ENCODE measurements at places on chromosomes 7 and 10.

GRCh38 chr7:64686493-64687184 is 20.7 kb downstream of the ZNF107 start:
- no peak for DNase-seq

DNA sequence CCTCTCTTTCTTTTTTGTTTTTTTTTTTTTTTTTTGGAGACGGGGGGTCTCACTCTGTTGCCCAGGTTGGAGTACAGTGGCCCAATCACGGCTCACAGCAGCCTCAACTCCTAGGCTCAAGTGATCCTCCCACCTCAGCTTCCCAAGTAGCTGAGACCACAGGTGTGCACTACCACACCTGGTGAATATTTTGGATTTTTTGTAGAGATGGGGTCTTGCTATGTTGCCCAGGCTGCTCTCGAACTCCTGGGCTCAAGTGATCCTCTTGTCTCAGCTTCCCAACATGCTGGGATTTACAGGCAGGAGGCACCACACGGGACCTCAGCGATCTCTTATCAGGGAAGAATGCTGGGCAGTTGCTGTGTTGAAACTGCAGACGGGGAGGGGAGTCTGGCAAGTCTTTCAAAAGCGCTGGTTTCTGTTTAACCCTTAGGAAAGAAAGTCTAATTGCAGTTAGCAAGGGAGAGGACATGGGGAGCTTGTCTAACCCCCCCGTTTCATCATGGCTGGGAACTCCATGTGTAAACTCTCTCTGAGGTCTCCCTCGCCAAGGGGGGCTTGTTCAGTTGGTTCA is 39.6 kb upstream of the LMTK2 start:
- DNase-seq = no peak

GRCh38 chr10:117373823-117374505 is 1.3 kb downstream of the PDZD8 start:
- peak; percentile 67 for DNase-seq

DNA sequence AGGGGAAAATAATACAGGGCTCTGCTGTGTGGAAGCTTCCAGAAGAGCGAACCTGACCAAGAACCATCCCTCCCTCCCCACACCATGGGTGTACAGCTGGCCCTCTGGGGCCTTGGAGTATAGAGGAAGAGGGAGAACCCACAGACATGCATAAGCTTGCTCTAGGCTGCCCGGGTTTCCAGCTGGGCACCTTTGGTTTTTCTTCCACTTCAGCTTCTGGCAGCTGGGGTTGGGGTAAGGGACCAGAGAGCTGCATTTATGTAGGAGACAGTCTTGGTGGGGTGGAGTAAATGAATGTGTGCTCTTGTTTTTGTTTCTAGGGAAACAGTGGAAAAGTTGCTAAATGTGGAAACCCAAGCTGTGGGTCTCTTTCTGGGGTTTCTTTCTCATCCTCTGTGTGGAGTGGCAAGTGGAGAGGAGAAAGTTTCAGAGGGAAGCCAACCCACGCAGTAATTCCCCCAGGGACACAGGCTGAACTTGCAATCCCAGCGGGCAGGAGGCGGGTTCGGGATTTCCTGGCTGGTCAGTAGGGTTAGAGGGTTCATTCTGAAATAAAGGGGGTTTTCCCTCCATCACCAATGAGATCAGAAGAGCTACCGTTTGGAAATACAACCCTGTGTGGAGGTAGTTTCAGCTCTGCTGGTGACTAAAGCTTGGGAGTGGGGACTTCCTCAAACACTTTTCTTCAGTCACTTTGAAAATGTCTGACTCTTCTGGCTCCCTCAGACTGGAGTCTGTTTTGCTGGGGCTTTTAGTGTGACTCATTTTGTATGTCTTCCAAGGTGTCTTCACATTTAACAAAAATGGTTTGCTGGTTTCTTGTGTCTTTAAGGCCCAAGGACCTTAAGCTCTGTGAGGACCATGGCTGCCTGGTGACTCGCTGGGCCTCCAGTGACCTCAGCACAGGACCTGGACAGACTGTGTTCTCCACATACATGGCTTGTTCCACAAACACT is 22.2 kb upstream of the SRGN start:
- DNase-seq = peak; percentile 94

DNA sequence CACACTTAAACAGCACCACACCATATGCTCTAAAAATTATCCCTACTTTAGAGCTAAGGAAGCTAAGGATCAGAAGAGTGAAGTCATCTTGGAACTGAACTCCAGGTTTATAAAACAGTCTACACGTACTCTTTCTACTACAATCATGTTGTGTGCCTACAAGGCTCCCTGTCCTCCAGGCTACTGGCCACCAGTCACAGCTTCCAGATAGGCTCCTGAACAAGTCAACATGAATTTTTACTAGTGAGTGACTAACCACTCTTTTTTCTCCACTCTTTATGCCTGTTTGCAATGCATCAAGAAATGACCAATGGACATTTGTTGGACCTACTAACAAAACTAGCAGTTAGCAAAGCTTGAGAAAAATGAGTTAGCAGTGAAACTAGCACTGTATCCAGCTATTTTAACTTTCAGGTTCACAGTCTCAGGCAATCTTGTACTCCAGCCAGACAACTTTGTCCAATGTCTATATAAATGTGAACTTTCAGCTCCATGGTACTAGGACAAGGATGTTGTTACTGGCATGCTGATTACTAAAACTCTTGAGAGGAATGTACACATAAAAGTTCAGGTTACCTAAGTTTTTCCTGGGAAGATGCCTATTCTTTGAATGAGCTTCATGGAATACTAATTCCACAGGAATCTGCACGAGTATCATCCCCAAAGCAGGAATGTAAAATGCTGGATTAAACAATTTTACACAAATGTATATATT is 180.0 kb downstream of the BTAF1 start:
- DNase-seq = no peak

DNA sequence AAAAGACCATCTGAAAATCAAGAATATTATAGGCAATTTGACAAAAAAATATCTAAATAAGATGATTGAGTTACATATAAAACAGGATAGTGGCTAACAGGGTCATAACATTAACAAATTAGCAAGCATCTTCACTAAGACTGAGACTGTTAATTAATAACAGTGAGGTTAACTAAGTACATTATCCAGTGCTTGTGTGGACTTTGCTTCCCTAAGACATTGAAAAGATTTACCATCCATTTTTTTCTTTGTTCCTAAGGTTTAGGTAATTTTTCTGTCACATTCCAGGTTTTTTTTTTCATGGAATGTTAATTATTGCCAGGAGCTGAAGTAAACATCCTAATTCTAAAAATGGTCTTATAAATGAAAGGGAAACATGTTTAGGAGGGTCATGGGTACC is 227.6 kb downstream of the ANKRD7 start:
- DNase-seq = no peak

- peak; percentile 79 for DNase-seq
These were observed 5.4 kb downstream of the VIM start for GRCh38 chr10:17233286-17233991.

- no peak for DNase-seq
These were observed 3.7 kb downstream of the WDR37 start for GRCh38 chr10:1059902-1060301.

DNA sequence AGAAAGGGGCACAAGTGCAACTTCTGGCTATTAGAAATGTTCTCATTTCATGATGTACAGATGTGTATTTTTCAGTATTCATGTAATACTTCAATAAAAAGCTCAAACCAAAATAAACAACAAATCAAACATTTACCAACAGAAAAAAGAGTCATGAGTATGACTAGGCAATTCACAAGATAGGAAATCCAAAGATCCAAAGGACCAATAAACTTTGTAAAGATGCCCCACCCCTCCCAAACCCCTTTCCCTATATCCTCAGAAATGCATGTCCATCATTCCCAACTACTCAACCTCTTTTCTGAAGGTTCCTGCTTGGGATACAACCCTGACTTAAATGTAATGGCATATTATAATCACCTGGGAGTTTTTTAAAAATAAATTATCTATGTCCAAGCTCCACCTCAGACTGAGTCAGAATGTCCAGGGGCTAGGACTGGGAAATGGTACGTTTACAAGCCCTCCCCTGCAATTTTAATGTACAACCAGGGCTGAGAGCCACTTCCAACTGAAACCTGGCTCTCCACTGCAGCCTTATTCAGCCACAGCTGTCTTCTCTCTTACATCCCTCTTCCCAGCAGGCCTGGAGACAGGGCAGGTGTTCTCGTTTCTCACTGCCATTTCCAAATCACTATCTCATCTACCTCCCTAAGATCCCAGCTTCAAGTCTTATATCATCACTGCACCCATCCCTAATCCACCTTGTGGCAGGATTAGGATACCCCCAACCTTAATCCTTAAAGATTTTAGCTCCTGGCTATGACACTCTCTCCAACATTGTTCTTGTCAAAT is 36.5 kb downstream of the COA1 start:
- peak; percentile 58 for DNase-seq

Data from fibroblast of mammary gland (primary cell).